NCI-H1417 treated with DMSO at 0.1 percent for 48 hours (cell line): ENCODE measurements at places on chromosomes 1 and 21.
A peak's percentile ranks its signal among the peaks of the same experiment; 100 is the strongest.

DNA sequence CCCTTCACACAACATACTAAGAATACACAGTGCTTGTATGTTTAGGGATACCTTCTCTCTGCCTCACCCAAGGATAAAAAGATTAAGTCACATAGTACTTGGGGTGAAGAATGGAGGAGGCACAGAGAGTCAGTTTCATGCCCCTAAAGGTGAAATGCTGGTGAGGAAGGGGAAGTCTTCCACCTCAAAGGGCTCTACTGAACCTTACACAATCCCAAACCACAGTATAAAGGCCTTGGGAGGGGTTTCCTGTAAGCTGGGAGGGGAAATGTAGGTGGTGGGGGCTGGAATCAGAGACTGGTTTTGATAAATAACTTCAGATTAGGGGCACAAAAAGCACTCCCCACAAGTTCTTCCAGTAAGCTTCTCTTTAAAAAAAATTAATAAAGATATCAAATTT is 3.5 kb downstream of the MINDY1 start:
- DNase-seq, result no peak

- no peak for DNase-seq
These were observed 15.1 kb downstream of the BACH1 start for GRCh38 chr21:29313662-29314408.

DNA sequence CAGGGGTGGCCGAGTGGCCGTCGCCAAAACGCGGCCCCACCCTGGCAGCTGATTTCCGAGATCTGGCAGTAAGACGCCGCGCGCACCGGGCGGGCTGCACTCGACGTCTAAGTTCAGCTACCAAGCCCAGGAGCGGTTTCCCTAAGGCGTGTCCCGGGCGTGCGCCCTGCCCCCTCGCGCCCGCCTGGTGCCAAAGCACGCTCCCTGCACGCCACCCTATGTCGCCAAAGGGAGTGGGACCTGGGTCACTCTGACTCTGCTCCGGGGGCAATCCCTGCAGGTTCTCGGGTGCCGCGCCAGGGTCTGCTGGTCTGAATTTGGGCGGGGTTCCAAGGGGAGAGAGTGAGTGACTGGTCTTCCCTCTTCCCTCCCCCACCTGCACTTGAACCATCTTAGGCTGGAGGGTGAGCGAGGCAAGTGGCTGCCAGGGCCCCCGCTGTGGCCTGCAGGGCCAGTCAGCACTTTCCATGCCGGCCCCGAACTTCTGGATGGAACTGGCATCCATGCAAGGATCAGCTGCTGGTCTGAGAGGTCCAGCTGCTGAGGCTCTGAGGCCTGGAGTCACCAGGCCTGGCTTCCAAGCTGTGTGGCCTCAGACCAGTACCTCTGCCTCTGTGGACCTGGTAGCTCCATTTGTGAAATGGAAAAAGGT is at the start of gene LRRC38:
LRRC38 (minus strand) TSS at position 109 of the 652 bp plus-strand sequence. CDS start 410 bp downstream, outside the sequence.
- DNase-seq, result no peak

DNA sequence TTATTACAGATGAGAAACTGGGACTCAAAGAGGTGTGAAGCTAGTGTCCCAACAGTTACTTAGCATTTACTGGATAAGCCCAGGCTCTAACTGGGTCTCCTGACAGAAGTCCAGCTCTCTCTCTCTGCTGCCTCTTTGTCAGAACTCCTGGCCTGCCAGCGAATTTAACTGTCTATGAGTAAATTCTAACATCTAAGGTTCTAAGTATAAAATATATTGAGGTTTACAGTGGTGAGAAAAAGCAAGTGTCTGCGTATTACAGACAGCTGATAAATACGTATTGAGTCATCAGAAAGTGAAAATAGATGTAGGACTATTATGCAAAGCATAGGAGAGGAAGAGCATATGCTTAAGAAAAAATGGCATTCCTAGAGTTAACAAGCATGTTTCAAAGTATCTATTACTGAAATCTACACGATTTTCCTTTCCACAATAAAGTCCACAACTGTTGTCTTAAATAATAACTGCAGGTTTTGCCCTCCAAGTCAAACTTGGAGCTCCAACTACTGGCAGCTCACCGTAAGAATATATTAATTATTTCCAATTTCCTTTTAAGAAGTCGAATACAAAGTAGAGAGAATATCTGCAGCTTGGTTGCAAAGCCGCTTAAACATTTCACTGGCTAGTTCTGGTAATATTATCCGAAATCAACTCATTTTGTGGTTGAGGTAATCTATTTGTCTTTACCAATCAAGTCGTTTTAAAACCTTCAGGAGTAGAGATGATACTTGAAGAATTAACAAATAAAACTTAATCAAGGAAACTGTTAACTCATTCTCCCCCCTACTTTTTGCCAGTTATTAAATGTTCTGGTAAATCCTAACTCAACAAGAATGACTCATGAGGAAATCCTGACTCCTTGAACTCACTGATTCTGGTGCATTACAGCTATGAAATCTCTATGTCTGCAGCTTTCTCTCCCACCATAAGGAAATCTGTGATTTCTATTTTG is 1.4 kb upstream of the RGS2 start:
- no peak for DNase-seq

DNA sequence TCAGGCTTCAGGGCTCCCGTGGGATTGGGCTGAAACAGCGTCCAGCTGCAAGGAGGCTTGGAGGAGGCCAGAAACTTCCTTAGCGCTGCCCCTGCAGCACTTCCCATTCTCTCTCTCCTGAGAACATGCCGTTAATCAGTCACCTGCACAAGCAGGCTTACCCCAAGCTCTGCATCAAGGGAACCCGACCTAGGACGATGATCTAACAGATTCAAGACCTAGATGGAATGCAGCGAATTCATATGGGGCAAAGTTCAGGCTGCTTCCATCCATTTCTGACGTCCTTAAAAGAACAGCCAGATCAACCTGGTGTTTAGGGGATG is 114.1 kb downstream of the ERG start:
- DNase-seq, result no peak

DNA sequence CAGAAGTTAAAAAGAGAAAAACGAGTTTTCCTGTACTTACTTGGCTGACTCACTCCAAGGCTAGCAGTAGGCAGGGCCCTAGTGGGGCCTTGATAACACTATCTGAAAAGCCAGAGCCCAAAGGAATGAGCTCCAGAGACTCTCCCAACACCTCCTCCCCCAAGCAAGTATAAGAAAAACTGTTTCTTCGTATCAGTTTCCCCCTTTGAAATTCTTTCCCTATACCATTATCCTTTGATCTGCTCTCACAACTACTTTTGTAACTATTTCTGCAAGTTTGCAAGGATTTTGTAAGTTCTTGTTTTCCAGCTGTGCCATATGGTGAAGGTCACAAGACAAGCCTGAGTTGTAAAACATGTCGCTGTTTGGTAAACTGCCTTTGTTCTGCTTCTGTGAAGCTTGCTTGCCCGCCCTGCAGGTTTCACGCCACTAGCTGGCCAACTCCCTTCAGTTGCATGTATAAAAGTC is 36.5 kb upstream of the KCNJ15 start:
- DNase-seq, result no peak

DNA sequence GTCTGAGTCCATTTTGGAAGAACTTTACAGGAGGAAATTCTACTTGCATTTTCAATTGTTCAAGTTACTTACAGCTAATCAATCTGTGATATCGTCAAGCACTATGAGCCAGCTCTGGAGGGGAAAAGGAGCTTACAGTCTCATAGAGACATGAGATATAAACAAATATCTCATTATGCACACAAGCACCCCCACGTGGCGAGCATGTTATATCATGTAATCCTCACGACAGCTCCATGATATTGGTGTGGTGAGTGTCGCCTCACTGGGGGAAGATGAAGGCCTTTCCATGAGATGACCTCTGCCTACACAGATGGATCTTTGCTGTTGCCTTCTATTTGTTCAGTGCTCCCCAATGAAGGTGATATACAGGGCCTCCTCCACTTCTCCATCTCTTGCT is 34.6 kb downstream of the TNR start:
- no peak for DNase-seq

- DNase-seq, result no peak
These were observed 48.2 kb downstream of the ELK4 start for GRCh38 chr1:205583461-205584130.

GRCh38 chr1:58809325-58810010 is 25.6 kb upstream of the JUN start:
- no peak for DNase-seq

GRCh38 chr1:21568006-21568746 is 59.0 kb downstream of the ALPL start:
- no peak for DNase-seq

- DNase-seq, result no peak
These were observed 6.3 kb downstream of the PRCC start for GRCh38 chr1:156773607-156774006.

GRCh38 chr1:33347650-33347992 is 26.7 kb upstream of the A3GALT2 start:
- DNase-seq, result no peak

GRCh38 chr1:159838715-159839114 is 12.0 kb downstream of the SLAMF8 start:
- no peak for DNase-seq

GRCh38 chr1:223233019-223233409 is 90.0 kb upstream of the TLR5 start:
- peak; percentile 71 for DNase-seq

- DNase-seq, result no peak
These were observed 363.5 kb upstream of the PTBP2 start for GRCh38 chr1:96358057-96358456.

- DNase-seq, result no peak
These were observed at the start of gene KRTAP10-9 for GRCh38 chr21:44626673-44627143. TSS of gene KRTAP10-9 (plus strand) at chr21:44627093. CDS start at chr21:44627172, 79 bp downstream.

DNA sequence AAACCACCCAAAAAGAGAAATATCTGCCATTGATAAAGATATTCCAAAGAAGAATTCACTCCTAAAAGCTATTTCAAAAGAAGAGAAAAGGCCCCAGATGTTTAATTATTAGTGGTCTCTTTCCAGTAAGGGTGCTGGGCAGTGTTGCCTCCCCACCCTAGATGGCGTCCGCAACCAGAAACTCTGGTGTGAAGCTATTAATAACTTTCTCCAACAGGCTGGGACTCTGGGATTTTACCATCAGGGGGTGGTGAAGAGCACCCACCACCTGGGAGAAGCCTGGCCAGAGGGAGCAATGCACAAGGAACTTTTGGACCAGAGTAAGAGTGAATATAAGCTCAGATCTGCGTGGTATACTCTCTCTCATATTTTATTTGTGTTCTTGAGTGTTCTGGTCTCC is 115.4 kb upstream of the TIAM1 start:
- DNase-seq, result no peak

GRCh38 chr1:96474985-96475743 is 246.4 kb upstream of the PTBP2 start:
- DNase-seq, result no peak

DNA sequence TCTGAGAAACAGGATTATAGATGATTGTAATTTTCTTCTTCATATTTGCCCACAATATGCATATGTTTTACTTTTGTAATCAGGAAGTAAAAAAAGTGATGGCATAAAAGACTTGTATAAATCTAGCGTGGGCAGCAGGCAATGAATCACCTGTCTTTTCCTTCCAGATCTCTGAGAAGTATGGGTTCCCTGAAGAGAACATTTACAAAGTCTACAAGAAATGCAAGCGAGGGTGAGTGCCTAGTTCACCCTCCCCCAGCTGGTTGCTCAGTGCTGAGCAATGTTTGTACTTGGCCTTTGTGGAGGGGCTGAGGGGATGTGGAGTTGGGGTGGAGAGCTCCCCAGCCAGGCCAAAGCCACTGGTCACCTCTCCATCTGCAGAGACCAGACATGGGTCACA is 30.7 kb downstream of the GRHL3 start:
- DNase-seq, result no peak

DNA sequence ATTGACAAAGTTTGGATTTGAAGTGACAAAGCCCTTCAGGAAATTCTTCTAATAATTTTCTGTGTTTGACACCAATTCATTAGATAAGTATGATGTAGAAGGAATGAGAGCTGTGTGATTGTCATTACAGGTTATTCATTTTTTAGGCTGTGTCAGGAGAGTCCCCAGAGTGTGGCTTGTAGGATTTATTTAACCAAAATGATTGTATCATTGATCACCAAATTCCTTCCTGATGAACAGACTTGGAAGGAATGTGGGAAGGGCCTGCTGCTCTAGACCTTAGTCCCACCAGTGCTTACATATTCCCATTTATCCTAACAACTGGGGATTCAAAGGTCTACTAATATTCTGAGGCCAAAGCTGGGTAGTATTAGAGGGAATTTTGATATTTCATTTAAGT is 383.3 kb upstream of the KAZN start:
- DNase-seq, result no peak

- DNase-seq, result no peak
These were observed 132.7 kb upstream of the RUNX3 start for GRCh38 chr1:25062621-25063255.

DNA sequence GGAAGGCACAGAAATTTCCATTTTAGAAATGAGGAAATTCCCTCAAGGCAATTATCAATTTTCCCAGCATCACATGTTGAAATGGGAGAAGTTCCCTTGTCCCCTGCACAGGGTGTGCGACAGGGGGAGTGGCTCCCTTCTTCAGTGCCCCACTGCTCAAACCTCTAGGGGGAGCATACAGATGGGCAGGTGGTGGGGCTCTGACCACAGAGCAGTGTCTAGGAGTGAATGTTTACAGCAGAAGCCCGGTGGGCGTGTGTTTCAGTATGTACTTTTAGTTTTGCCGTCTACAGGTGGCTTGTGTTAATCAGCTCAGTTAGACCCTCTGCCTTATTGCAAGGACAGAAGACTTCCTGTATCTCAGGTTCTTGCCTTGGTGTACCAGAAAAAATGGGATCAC is 493.7 kb upstream of the PLXNA2 start:
- DNase-seq, result no peak

DNA sequence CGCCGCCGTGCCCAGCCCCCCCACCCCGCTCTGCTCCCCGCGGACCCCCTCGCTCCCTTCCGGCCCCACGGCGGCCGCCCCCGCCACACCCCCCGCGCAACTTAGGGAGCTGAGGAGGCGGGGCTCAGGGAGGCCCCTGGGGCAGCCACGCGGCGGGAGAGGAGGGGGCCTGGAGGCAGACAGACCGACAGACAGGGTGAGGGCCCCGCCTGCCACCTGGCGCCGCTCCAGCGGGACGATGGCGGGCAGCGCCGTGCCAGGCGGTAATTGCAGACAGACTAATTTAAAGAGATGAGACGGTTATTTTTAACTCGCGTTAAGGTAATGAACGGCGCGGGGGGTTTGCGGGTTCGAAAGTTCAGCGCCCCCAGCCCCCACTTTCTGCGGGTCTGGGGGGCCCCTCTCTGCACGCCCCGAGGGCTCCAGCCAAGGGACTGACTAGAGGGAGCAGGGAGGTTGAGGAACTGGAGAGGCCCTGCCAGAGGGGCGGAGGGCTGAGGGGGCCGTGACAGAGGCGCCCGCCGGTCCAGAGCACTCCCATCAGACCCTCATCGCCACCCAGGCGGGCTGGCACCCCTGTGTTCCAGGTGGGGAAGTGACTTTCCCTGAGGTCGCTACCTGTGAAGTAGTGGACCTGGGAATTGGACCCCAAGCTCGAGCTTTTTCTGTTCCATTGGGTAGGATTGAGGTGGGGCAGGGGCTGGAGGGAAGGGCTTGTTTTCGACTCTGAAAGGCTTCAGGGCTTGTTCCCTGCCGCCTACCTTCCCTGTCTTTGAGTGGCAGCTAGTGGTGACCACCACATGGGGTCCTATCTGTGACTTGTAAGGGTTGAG is 5.4 kb downstream of the FOXO6 start:
- DNase-seq, result peak; percentile 39

- no peak for DNase-seq
These were observed 12.5 kb downstream of the TP73 start for GRCh38 chr1:3664700-3665375.

GRCh38 chr1:7265771-7266371 is 480.6 kb downstream of the CAMTA1 start:
- no peak for DNase-seq

- DNase-seq, result no peak
These were observed 83.4 kb downstream of the LRRN2 start for GRCh38 chr1:204602111-204602579.

GRCh38 chr1:169133801-169134502 is 27.5 kb downstream of the ATP1B1 start:
- DNase-seq, result no peak
